ENCODE measurements at places on chromosomes 4 and X.

DNA sequence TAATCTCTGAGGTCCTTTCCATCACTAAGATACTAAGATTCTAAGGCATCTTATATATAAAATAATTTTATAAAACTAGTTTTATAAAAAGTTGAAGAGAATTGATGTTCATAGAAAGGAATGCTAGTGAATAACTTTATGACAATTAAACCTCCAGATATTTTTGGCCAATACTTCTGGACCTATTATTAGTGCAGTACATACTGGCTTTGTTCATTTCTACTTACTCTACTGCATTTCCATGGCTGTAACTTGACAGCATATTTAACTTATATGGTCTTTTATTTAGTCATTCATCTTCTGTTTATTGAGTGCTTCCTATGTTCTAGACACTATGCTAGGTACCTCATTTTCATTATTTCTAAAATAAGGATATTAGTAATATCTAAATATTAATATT is 6.8 kb upstream of the USP53 start:
- no peak for DNase-seq

DNA sequence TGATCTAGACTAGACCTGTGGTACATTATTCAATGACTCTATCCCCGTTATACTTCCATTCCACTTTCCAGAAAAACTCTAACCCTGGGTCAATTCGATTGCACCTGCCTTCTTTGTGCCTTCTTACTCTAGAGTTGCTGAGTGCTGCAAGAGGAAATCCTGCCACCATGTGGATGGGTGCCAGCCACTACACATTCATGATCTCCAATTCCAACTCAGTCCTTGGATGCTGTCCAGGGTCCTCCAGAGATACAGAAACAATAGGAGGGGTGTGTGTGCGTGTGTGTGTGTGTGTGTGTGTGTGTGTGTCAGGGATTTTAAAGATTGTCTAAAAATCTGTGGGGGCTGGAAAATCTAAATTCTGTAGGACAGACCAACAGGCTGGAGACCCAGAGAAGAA is 42.9 kb upstream of the INTS6L start:
- peak; percentile 4 for DNase-seq

- DNase-seq, result no peak
Measured at GRCh38 chrX:38651625-38652601, 90.6 kb downstream of the TSPAN7 start.

DNA sequence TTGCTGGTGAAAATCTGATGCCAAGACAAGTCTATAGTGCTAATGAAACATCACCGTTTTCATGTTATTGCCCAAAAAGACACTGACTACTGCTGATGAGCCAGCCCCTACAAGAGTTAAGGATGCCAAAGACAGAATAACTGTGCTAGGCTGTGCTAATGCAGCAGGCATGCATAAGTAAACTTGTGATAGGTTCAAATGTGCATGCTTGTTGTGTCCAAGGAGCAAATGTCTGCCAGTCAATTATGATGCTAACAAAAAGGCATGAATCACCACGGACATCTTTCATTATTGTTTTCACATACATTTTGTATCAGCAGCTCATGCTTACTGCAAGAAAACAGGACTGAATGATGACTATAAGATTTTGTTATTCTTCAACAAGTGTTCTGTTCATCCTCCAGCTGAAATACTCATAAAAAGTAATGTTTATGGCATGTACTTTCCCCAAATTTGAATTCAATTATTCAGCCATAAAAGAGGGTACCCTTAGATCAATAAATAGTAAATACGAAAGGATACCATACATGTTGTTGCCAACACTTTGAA is 306.9 kb upstream of the ARSJ start:
- no peak for DNase-seq

- no peak for DNase-seq
Measured at GRCh38 chr4:72320223-72320948, 248.6 kb downstream of the ADAMTS3 start.

DNA sequence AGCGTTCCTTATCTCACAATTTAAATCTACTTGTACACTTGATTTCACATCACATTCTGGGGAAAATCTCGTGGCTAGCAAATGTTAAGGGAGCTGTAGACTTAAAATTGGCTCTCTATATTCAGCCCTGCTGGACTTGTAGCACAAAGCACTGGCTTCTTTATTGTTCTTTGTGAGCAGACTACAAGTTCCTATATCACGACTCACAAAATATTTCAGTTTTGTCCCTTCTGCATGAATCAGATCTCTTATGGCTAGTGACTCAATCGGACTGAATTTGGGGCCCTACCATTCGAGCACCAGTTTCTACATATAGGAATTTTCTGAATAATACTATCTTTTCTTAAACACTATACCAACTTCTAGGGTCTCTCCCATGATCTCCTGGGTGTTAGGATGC is 390.1 kb downstream of the ADAM29 start:
- DNase-seq, result no peak

DNA sequence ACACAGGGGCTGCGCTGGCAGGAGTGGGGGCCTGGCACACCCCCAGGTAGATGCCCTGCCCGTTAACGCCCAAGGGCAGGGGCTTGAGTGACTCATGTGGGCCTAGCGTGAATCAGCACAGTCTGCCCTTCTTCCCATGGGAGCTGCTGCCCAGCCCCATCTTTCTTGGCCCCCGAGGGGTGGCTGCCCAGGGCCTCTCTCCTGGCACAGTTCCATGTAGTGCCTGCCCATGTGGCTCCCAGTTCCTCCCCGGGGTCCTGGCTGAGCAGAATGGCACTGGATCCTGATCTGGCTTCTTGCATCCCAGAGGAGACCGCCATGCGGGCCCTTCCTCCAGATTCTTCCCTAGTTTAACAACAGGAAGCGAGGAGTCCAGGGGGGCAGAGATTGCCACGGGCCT is 2.1 kb upstream of the AVPR2 start:
- no peak for DNase-seq

DNA sequence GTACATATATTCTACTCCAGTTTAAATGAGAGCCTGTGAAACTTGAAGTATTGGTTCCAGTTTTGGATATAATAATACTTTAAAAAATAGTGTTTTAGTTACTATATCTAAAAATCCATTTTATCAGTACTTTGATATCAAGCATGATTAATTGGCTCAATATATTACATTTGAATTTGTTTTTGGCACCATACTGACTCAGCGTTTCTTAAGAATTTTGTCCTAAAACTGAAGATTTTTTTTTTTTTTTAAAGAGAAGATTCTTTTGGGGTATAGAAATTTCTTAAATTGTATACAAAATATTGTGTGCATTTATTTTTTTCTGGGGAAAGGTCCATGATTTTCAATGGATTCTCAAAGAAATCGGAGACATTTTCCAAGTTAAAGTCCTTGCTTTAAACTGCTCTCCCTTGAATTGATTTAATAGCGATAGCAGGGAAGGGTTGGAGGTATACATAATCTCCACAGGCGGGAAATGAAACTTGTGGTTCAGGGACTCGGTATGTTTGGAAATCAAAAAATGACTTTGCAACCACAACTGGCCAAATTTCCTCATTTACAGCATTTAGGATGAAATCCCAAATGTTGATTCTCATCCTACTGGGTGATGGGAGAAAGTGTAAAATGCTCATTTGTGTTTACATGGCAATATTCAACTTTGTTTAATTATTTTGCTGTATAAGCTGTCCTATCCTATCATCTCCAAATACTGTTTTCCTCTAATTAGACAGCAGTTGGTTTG is 62.3 kb downstream of the TMA16 start:
- DNase-seq, result no peak

DNA sequence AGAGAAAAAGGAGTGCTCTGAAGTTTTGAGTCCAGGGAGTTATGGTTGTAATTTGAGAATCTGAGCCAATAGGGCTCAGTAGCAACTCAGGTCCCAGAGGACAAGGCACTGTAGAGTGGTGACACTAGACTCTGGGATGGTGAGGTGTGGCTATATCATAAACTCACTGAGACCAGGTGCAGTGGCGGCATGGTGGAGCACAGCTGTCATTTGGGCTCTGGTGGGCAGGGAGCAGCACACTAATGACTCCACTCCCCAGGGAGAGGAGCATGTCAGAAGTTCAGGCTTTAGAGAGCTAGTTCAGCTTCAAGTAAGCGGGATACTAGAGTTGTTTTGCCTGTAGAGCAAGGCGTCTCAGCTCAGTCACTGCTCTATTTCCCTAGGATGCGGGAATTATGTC is 165.4 kb upstream of the USP38 start:
- no peak for DNase-seq

- no peak for DNase-seq
Measured at GRCh38 chrX:148567229-148567628, 66.8 kb downstream of the AFF2 start.

DNA sequence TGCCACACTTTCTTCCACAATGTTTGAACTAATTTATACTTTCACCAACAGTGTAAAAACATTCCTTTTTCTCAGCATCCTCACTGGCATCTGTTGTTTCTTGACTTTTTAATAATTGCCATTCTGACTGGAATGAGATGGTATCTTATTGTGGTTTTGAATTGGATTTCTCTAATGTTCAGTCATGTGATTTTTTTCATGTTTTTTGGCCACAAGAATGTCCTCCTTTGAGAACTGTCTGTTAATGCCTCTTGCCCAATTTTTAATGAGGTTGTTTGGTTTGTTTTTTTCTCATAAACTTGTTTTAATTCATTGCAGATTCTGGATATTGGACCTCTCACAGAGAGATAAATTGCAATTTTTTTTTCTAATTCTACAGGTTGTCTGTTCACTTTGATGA is 1195.2 kb downstream of the TECRL start:
- DNase-seq, result no peak
